ENCODE measurements at places on chromosomes 3 and 15.

DNA sequence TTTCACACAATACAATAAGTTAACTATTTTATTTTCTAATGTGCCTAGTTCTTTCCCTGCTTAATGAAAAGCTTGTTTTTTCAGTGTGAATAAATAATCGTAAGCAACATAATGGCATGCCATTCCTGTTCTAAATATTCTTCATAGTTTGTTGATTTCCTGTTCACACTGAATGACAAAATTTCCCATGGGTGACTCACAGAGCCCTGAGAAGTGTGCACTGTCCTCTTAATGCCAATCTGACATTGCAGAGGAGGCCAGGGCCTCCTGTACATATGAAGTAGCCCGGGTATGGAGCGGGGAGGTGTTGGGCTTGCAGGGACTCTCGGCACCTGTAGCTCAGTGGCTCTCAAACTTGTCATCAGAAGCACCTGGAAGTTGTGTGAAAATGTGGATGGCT is 24.3 kb downstream of the CCR3 start:
- no peak for DNase-seq

GRCh38 chr15:66404532-66404931 is 17.8 kb downstream of the MAP2K1 start:
- DNase-seq = no peak

DNA sequence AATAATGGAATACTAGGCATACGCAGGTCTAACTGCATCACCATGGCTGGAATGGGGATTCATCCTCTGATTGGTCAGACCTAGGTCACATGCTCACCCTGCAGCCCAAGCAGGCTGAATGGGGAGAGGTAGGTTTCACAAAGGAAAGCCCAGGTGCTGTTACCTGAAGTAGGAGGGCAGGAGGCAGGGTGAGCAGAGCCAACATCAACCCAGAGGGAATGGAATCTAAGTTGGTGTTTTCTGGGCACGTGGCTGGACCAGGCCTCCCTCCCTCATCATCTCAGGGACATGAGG is 6.7 kb upstream of the H1-8 start:
- no peak for DNase-seq

DNA sequence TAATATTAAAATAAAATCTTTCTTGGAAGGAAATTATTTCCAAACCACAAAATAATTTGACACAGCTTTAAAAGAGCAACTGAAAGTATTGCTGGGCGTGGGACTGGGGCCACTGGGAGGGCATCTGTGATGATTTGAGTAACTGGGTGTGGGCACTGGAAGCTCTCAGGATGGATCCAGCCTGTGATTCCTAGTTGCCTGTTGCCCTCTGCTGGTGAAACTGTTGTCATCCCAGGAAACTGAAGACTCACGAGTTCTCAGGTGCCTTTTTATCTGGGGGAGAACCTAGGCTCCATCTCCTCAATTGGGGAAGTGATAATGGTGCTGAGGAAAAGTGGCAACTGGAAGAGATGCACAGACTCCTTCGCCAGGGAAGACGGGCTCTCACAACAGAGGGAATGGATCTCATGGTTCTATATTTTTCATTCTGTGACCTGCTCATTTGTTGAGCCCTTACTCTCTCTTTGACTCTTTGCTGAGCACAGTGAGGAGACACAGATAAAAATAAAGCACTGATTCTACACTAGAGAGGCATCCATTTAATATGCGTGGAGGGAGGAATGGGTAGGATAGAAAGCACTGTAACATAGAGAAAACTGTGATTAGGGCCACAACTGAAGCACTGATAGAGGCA is 61.6 kb downstream of the TPRG1 start:
- no peak for DNase-seq

GRCh38 chr3:101950510-101950909 is 101.2 kb downstream of the NFKBIZ start:
- DNase-seq = no peak

- no peak for DNase-seq
Measured at GRCh38 chr3:157132936-157133335, 27.0 kb downstream of the CCNL1 start.

DNA sequence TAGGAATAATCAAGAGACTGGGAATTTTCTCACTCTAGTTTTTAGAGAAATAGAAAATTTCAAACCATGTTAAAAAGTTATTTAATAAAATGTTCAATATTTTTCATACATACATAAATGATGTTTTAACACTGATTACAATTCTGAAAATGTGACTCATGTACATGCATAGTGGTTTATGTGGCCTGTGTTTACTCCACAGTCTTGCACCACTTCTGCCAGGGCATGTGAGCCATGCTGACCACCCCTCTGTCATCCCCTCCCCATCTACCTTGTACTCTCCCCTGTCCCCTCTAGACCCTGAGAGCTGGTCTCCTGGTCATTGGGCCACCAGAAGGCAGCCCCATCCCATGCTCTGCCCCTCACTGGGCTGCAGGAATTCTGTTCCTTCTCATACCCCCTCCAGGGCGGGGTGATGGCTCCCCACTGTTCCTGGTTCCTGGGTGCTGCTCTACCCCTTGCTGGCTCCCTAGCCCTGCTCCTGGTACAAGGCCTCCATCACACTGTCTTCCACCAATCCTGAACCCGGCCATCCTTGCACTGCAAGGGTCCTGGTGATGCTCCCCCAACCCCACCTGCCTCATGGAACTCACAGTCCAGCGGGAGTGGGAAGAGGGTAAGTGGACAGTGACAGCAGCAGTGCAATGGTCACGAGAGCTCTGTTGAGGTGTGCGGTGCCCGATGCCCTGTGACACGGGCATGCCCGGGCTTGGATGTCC is 24.2 kb upstream of the SLC41A3 start:
- no peak for DNase-seq

DNA sequence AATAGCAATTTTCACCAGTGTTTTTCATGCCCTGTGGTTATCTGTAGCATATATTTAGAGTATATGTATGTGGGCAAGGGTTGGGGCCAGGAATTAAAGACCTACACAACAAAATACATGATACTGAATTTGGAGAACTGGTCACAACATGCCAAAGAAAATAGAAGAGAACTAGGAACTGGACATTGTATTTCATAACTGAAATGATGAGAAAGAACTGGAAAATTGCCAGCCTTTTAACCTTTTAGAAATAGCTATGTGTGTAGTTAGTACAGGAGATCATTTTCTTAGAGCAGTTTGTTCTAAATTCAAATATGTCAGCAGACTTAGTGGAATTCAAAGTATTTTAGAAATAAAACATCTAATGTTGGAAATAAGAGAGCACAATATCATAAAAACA is 227.1 kb upstream of the CGNL1 start:
- no peak for DNase-seq

DNA sequence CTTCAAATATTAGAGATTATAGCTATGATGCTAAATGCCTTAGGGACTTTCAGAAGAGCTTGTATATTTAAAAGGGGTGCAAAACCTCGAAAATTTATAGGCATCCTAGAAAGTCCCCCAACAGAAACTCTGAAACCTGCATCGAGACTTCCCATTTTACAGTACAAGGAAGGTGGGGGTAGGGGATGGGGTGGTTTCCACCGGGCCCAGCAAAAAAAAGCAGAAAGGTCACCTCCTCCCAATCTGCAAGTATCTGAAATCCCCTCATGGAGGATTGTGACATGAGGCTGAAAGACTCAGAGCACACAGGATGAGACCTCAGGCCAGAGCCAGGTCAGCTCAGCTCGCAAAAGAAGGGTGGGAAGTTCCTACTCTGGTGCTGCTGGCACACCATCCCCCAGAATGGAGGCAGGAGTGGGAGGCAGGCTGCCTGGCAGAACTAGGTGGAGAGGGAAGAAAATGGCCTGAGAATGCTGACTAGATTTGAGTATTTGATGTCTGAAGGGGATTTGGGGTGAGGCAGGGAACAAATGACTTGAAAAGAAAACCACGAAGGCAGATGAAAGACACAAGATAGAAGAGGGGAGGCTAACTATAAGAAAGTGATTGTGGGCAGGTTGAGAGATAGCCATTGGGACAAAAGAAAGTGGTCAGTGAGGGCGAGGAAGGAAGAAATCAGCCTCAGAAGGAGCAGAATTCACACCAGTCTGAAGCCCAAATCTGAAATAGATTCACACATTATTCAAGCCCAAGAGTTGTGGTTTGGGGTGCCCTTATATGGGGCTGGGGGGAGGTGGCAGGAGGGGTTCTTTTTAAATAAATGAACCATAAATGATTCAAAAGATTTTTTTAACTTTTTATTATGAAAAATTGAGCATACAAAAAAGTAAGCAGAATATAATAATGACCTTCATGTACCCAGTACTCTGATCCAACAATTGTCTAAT is 22.5 kb upstream of the TSC22D2 start:
- DNase-seq = no peak

GRCh38 chr3:64395490-64395889 is 170.2 kb upstream of the PRICKLE2 start:
- no peak for DNase-seq

DNA sequence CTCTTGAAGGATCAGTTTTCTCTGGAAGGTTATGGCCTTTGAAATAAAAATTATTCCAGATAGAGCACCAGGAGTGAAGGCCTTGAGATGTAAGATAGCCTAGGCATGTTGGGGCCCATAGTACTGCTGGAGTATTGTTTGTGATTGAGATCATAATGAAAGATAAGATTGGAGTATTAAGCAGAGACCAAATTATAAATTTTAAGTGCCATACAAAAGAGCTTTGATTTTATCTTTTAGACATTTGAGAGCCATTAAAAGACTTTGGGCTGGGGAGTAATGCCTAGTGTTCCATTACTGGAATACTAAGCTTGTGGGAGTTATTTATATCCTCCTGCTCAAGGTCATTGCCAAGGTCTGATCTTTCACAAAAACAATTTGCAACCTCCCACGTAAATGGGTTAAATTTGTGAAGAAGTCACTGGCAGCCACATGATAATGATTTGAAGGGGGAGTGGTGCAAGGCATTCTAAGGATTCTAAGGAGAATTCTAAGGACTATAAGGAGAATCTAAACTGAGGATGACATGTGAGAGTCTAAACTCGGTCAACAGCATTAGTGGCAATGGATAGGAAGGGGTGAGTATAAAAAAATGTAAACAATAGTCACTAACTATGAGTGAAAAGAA is 12.8 kb downstream of the ELL3 start:
- no peak for DNase-seq

- DNase-seq = no peak
Measured at GRCh38 chr3:184778426-184779332, 33.3 kb upstream of the VPS8 start.

GRCh38 chr3:98962951-98963350 is 61.5 kb upstream of the DCBLD2 start:
- DNase-seq = no peak

DNA sequence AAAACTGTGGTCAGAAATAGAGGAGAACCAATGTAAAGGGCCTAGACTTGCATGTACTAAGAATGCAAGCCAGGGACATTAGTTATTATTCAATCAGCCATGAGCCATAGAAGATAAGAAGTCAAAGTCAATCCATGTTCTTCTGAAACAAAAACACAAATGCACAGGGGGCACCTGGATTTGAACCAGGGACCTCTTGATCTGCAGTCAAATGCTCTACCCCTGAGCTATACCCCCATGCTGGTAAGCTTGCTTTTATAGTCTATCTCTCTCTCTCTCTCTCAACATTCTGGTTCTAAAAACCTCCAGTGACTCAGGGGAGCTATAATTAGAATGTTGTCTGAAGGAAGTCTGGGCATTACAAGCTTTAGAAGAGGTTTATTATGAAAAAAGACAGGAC is 85.6 kb upstream of the ACP3 start:
- DNase-seq = no peak

DNA sequence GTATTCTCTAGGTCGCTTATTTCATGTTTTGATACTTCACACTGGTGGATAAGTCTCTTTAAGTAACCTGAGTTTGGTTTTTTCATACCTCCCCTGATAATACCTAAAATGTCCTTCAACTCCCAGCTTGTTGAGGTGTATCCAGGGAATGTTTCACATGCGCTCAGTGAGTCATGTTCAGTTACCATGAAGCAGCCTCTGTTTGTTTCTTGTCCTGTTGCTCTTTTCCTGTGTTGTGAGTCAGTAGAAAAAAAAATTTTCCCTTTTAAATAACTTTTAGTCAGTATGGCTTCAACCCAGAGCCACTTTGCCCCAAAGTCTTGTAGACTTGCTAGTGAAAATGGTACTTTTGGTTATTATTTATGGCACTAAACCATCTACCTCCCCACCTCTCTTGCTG is 278.4 kb upstream of the ZPLD1 start:
- DNase-seq = no peak
